Astrocyte of the spinal cord (primary cell): ENCODE measurements at places on chromosomes 2 and 18.

DNA sequence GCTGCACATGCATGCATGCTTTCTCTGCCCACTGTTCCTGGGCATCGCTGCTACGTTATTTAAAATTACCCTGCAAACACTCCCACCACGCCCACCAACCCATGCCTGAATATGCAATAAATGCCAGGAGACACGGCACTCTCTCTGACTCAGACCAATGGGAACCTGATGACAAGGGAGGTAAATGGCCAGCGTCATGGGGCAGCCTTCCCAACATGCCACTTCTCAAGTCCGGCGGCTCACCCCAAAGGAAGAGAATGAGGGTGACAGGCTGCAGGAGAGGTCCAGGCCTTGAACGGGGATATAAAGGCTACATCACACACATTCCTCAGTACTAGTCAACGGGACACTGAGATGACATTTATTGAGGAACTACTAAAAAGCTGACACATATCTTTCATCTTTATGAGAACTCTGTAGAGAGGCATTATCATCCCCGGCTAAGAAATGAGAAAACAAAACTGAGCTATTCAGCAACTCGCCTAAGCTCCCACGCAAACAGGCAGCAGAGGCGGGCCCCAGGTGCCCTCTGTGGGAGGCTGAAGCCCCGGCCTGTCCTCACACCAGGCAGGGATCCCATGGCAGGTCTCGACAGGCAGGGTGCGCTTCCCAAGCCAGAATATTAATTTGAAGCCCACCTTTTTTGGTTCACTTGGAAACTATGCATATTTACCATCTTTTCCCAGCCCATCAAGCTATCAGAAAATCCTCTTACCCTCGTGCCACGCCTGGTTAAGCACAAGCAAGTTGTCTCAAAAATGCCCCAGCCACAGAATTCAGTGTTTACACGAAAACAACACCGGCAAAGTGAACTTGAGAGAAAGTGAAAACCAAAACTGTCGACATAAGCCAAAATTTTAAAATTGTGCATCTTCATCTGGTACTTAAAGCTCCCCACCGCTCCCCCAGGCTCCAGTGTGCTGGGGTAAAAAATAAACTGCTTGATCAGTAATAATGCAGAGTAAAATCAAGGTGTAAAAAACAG is 166.3 kb downstream of the HDAC4 start:
- no peak for DNase-seq

DNA sequence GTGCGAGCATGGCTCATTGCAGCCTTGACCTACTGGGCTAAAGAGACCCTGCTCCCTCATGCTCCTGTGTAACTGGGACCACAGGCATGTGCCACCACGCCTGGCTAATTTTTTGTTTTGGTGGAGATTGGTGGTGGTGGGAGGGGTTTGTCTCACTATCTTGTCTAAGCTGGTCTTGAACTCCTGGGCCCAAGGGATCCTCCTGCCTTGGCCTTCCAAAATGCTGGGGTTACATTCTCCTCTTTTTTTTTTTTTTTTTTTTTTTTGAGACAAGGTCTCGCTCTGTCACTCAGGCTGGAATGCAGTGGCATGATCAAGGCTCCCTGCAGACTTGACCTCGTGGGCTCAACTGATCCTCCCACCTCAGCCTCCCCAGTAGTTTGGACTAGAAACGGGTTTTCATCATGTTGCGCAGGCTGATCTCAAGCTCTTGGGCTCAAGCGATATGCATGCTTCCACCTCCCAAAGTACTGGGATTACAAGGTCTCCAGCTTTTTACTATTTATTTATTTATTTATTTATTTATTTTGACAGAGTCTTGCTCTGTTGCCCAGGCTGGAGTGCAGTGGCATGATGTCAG is 238.3 kb downstream of the MYCN start:
- no peak for DNase-seq

- DNase-seq, result no peak
Observed at GRCh38 chr18:55483266-55483871, 104.6 kb downstream of the TCF4 start.

GRCh38 chr2:72155151-72155550 is 7.5 kb upstream of the CYP26B1 start:
- DNase-seq, result no peak

DNA sequence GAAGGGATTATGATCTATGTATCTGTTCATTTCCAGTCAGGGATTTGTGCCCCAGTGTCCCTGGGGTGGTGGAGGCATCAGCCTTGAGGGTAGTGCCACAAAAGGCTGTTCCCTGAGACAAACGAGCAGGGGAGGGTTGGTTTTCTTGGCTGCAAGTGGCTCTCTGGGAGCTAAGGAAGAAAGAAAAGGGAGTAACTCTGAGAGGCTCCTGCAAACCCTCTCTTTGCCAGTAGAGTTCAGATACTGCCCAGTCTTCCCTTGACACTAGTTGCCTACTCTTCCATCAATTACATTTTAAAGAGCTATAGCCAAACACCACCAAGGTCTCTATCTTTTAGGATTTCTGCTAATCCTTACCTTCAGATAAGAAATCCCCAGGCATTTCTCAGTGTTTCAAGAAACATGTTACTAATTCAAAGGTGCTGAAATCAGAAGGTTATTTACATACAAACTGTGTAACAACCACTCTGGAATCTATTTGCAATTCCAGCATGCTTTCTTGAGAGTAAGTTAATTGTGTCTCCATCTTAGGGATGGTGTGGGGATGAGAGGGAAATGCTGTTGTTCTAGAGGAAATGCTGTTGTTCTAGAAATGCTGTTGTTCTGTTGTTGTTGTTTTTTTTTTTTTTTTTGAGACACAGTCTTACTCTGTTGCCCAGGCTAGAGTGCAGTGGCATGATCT is 18.7 kb upstream of the KCTD1 start:
- DNase-seq, result no peak

DNA sequence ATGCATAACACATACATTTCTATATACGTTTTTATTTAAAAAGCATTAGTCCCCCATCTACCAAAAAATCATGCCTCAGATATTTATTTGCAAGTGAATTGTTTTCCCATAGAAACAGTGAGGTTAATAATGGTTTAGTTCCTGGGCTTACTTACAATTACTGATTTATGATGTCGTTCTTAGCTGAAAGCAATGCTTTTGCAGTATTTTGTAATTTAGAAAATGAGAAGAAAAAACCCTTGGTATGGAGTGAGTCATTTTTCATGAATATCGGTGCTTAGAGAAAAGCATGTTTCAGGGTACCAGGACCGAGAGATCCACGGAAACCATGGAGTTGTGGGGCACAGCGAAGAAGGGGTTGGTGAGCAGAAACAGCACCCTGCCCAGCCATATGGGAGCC is 12.0 kb upstream of the CDK15 start:
- DNase-seq, result no peak

- DNase-seq, result no peak
Observed at GRCh38 chr18:52937840-52938239, 597.8 kb downstream of the DCC start.

DNA sequence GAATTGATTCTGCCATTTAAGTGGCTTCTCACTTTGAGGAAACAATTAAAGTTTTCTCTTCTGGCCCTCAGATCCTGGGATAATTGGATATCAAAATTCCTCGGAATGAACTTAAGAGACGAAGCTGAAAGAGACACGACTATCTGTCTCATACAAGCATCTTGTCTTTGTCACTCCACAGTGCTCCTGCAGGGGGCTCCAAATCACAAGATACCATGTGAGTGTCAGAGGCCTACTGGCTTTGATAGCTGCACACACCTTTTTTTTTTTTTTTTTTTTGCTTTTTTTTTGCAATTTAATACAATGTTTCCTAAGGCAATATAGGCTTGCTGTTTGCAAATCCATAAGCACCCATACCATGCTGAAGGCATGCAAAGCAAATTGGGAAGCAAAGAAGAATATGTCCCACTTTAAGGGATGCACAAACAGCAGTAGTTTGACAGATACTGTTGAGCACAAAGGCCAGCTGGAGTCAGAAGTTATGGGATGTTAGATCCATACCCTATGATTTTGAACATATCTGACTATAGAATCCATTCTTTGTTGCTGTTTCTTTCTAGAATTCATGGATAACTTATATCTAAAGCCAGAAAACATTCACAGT is 109.0 kb upstream of the CBLN2 start:
- peak; percentile 23 for DNase-seq

- no peak for DNase-seq
Observed at GRCh38 chr2:100641125-100641435, 78.3 kb downstream of the PDCL3 start.

DNA sequence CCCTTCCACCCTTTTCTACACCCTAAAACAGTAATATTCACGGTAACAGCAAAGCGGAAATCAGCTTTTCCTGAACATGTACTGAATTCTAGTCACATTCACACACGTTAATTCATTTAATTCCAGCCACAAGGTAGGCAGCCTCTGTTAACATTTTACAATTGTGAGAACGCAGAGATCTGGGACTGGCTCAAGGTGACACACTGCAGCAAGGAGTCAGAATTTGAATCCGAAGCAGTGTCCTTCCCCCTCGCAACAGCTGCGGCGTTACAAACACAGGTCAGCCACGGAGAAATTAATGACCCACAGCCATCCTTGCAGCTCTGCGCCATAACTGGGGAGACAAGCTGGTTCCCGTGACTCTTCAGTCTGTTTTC is 818 bp upstream of the SLC20A1 start:
- DNase-seq, result no peak

DNA sequence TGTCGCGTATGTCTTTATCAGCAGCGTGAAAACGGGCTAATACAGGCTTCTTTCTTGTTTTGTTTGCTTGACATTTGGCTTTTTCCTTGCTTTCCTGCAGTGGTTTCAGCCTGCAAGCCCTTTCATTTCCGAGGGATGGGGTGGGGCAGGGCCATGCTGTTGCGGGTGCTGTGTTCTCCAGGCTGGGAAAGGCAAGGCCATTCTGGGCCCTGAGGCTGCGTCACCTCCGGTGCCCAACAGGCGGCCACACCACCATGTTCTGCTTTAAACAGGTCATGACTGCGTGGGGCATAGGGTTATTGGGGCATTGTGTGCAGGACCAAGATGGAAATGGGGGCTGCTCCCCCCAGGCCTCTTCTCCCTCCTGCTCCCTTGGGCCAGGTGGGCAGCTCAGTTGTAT is 38.6 kb upstream of the PLB1 start:
- DNase-seq, result no peak
